ENCODE measurements at places on chromosomes 6 and 20.
A peak's percentile ranks its signal among the peaks of the same experiment; 100 is the strongest.

- DNase-seq: no peak
Observed at GRCh38 chr6:162125659-162126058, 601.9 kb downstream of the PRKN start.

GRCh38 chr20:41365777-41366545, 657 bp downstream of the EMILIN3 start:
- no peak for DNase-seq

DNA sequence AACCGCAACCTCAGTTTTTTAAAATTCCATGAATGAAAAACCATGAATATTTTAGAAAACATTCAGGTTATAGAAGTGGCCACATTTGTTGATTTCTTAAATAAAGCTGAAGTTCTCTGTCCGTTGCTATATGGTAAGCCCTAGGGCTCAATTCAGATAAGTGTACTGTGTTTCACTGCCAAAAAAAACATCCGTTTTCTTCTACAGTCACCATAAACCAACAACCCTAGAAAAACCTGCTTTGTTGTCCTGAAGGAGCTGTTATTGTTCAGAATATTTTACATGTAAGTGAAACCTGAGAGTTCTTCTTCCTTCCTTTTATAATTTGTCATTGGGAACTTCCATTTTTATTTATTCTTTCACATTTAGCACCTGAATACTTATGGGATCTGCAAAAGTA, 274.1 kb downstream of the TFAP2A start:
- DNase-seq: no peak

DNA sequence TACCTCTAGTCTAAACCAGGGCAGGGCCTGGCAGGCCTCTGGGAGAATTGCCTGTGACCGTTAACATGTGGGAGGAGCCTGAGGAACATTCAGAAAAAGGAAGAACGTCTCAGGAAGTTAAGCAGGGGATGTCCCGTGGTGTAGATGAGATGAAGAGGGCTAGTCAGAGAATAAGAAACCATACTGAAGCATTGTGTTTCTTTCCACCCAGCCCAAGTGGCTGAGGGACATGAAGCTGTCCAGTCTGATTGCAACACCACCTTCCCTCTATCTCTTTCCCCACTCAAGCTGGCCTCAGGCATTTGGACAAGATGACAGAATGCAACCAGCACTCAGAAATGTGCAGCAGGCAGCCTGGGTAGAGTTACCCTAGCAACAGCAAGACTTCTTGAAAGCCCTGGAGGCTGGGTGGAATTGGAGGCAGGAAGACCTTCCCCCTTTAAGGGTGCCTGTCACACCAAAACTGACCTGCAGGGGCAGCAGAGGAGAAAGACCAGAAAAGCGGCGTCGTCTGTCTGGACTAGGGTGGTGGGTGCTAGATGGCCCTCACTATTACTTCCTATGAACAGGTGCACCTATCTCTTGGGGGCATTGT, 186.1 kb downstream of the UNC5CL start:
- peak; percentile 11 for DNase-seq

GRCh38 chr20:52004018-52004417, 187.6 kb downstream of the ZFP64 start:
- DNase-seq: no peak

DNA sequence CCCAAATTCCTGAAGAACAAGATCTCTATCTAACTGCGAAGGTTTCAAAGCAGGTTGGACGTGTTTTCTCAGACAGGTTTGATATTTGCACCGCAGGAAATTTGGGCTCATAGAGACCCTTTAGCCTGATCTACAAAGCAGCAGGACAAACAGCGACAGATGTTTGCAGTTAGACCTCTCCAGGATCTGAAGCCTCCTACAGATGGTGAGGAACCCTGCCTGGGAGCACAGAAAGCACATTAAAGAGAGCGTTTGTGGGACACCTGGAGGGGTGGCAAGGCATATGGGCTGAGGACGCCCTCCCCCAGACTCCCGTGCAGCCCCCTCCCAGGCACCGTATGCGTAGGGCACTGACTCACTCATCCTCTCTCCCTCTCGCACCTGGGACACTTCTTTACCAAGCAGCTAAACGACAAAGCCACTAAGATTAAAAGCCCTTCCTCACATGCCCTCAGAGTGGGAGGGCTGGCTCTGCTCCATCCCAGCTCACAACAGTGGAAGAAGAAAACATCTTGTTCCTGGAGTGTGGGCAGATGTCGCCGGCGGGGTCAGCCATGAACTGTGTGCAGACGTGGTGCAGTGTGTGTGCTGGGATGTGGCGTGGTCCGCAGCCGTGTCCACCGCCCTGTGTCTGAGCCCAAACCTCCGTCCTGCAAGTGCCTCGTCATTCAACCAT, 249.7 kb upstream of the AFDN start:
- DNase-seq: no peak

DNA sequence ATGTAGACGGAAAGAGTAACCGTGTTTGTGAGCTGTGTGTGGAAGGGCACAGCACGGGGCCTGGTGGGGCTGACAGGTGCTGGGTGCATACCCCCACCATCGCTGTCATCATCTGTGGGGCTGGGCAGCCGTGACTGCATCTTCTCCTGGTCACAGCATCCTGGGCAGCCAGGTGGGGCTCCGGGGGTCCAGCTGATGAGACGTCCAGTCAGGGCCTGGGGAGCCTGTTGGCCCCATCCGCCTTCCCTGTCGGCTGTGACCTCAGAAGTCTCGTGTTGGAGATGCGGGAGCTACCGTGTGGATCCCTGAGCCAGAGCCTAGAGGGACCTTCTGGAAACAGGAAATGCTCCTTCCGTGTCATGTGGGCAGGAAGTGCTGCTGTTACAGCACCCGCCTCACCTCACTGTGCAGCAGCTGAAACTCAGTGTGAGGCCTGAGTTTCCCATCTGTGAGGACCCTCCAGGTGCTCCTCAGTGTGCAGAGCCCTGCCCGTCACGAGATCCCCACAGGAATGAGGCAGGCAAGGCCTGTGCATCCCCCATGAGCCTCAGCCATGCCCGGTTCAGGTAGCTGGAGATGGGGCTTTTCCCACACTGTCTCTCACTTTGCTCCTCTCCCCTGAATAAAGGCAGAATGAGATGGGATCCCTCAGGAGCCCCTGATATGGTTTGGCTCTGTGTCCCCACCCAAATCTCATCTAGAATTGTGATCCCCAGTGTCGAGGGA, 108.7 kb downstream of the ERMARD start:
- no peak for DNase-seq

- DNase-seq: no peak
Observed at GRCh38 chr20:59835448-59836395, 97.7 kb downstream of the SYCP2 start.

GRCh38 chr20:53849471-53850059, 220.8 kb downstream of the BCAS1 start:
- DNase-seq: no peak

- no peak for DNase-seq
Observed at GRCh38 chr20:49620364-49621240, 52.7 kb upstream of the PTGIS start.

GRCh38 chr6:39417440-39417839, 94.9 kb upstream of the KCNK16 start:
- no peak for DNase-seq

All from GM04504 (cell line).